Smooth muscle cell of the brain vasculature (primary cell): ENCODE measurements at places on chromosomes 16 and 17.

GRCh38 chr17:1797323-1797722, 32.4 kb downstream of the SMYD4 start:
- DNase-seq: no peak

DNA sequence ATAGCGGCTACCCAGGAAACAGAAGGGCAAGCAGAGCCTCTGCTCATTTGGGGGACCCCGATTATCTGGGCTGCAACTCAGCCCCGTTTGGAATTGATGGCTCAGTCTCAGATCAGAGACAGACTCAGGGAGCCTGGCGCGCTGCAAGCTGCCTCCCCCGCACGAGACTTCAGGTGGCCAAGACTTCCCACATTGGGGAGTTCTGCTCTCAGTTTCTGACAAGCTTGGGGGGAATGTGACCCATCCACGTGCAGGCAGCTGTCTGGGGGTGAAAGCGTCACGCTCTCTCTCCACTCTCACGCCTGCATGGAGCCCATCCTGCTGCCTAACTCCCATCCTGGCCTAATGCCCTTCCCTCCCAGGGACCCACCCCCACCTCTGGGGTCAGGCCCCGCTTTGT, 157.6 kb upstream of the GSE1 start:
- DNase-seq: no peak

GRCh38 chr16:17885659-17886207, 415.0 kb upstream of the XYLT1 start:
- no peak for DNase-seq

- no peak for DNase-seq
Measured at GRCh38 chr17:75843577-75844529, at the start of gene UNC13D. Gene UNC13D (minus strand): TSS chr17:75844404. CDS start chr17:75844337, 67 bp downstream.

GRCh38 chr17:44687756-44688155, 1.8 kb downstream of the CCDC43 start:
- DNase-seq: no peak

- no peak for DNase-seq
Measured at GRCh38 chr16:79959226-79959625, 358.7 kb upstream of the MAF start.

DNA sequence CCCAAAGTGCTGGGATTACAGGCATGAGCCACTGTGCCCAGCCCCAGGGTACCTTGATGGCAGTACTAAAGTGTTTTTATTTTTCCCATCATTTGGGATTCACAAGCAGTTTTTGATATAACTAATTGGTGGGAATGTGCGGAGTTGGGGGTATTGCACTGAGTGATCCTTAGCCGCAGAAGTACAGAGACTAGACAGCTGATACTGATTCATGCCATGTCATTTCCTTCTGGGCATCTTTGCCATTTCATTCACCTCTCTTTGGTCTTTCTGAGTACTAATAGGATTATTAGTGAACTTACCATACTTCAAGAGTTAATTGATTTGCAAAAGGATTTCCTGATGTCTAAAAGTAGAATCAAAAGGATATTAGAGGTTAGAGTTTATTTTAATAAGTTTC, 9.7 kb downstream of the NMT1 start:
- no peak for DNase-seq

DNA sequence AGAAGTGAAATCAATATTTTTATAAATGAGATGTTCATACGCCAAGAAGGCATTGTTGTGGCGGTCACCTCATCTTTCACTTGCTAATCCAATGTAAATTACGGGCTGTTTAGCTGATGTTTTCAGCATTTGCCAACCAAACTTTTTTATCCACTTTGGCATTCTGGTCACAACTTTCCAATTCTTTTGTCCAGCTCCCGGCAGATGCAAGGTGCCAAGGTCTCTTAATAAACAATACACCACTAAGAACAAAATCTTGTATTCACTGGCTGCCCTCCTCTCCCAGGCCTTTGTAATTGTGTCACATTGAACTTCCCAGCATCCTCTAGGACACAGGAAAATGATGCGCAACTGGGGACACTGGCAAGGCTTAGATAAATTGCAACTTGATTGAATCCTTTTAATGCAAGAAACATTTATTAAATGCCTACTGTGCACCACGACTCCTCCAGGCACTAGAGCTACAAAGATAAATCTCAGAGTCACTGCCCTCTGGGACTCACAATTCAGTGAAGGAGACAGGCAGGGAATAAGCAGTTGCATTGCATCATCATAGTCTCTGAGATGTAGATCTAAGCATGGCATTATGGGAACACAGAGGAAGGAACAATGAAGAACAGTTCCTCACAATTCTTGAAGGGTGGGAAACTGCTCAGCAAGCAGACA, 165.4 kb upstream of the C16orf82 start:
- no peak for DNase-seq

GRCh38 chr17:17814162-17815061, 22.4 kb downstream of the SREBF1 start:
- no peak for DNase-seq

DNA sequence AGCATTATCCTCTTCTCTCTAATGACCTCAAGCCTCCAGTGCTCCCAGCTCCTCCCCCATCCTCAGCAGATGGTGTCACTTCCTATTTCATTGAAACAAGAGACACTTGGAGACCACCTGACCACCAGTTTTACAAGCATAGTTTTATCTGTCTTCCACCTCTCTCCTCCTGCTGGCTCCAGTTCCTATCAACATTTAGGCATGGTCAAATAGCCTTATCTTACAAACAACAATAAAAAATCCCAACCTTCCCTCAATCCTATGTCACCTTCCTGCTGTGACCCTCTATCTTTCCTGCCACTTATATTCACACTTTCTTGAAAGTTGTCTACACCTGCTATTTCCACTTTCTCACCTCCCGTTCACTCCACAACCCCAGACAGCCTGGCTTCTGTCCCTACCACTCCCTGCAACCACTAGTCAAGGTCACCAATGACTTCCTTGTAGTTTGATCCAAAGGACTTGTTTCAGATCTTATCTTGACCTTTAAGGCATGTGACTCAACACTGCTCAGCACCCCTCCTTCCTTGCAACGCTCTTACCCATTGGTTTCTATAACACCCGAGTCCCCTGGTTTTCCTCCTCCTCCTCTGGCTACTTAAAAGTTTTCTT, 4.3 kb upstream of the NTN1 start:
- DNase-seq: no peak

- no peak for DNase-seq
Measured at GRCh38 chr16:7332611-7333010, at the start of gene RBFOX1. Gene RBFOX1 (plus strand): TSS chr16:7332845.

DNA sequence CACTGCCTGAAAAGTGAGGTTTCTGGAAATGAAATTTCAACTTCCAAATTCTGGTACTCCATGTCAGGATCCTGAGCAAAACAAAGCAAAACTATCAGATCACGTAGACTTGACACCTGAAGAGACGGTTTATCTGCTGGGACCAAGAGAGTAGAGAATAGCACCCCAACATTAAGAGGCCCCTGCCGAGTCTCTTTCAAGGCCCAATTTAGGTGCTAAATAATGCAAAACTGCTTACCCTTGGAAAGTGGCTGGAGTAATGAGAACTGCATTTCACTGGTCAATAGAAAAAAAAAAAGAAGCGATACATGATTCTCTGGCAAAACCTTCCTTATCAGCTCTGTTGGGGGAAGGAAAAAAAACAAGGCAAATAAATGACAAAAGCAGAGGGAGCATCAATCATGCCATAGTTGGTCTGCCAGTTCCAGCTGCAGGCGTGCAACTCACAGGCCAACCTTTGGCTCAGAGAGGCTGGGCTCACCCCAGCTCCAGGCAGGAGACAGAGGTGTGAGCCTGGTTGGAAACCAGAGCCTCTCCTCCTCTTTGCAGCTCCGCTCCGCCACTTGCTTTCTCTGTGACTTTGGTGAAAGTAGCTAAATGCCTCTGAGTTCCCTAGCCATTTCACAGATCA, 595.2 kb downstream of the TOX3 start:
- DNase-seq: no peak

- no peak for DNase-seq
Measured at GRCh38 chr17:39200070-39200879, at the start of gene RPL19. Gene RPL19 (plus strand): TSS chr17:39200283. CDS start chr17:39200345, 62 bp downstream.

- DNase-seq: no peak
Measured at GRCh38 chr16:86899757-86900156, 321.4 kb downstream of the FOXL1 start.

DNA sequence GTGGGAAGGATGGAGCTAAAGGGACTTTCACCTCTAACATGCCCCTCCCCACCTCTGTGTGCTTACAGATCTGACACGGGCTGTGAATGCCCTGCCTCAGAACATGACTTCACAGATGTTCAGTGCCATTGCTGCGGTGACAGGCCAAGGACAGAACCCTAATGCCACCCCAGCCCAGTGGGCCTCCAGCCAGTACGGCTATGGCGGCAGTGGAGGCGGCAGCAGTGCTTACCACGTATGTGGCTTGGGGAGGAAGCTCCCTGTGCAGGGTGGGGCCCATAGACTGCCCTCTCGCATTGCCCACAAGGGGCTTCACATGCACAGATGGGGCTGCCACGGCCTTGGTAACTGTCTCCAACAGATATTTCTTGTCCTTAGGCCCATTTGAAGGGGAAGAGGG, 11.4 kb downstream of the PROCA1 start:
- DNase-seq: no peak

GRCh38 chr16:63921737-63922295, 1200.0 kb downstream of the CDH11 start:
- no peak for DNase-seq

DNA sequence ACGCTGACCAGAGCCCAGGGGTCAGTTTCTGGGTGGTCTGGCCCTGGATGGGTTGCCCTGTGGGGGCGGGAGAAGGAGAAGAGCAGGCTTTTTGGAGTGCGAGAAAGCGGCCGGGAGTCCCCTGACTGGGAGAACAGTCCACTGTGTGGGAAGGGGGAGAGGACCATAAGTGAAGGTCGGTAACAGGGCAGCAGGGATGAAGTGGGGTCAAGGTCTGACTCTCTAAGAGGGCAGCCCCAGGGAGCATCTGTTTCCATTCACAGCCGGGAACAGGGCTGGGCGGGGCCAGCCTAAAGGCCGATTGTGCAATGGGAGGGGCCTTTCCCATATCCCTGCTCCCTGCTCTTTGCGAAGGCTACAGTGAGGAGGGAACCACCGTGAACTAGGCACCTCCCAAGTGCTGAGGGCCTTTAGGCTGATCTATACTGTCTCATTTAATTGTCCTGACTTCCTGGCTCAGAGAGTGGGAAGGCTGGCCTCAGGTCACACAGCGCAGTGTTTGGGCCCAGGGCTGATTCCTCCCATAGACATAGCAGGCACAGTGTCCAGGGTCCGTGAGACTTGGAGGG, 10.4 kb upstream of the WFDC1 start:
- no peak for DNase-seq

- peak; percentile 29 for DNase-seq
Measured at GRCh38 chr17:77235370-77235941, 94.7 kb downstream of the SEC14L1 start.

GRCh38 chr16:72487283-72487682, 315.3 kb upstream of the PMFBP1 start:
- DNase-seq: no peak
